ENCODE measurements at places on chromosomes 5 and 9.

GRCh38 chr9:2771087-2771486 is 53.8 kb downstream of the KCNV2 start:
- no peak for DNase-seq

- DNase-seq: no peak
Measured at GRCh38 chr9:92947268-92948037, at the start of gene FGD3. Gene FGD3 (plus strand): TSS chr9:92947523. CDS start chr9:92976257, 28,734 bp downstream.

GRCh38 chr5:176172246-176172645 is 66.0 kb upstream of the SIMC1 start:
- no peak for DNase-seq

GRCh38 chr5:3258050-3258449 is 337.6 kb upstream of the IRX1 start:
- DNase-seq: no peak

GRCh38 chr5:161507591-161507990 is 38.9 kb downstream of the GABRB2 start:
- peak; percentile 87 for DNase-seq

DNA sequence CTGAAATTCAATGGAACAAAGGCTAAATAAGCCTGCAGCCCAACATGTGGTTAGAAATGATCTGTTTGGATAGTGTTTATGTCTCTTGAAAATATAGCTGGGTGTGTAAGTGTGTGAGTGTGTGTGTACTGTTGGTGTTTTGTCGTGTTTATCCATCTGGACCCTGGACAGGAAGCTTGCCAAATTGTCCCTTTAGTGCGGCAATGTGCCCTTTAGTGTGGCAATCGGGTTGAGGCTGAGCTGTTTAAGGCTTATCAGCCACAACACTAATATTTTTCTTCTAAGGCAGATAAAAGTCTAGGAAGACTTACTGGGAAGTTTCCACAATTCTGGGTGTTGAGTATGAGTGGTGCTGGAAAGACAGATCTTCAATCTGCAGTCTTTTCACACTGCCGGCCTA is 180.2 kb downstream of the YTHDC2 start:
- no peak for DNase-seq

DNA sequence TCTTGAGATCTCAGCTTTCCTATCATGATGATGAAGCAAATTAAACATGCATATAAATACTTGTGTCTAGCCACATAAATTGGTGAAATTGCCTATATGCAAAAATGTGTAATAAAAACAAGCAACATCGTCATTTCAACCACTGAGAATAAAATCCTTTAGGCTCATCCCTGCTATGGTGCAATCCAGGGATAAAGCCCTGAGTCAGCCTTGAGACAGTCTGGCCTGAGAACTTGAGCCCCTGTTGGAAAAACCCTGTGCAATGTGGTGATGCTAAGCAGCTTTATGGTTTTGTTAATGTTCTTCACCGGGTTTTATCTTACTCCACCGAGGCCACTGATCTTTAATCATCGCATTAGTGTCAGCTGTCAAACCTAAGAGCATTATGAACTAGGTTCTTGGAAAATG is 170.5 kb downstream of the DCP2 start:
- no peak for DNase-seq

- DNase-seq: peak; percentile 32
Measured at GRCh38 chr9:71518045-71518827, 250.1 kb downstream of the CEMIP2 start.

GRCh38 chr5:38189081-38189504 is 69.3 kb upstream of the EGFLAM start:
- DNase-seq: no peak

DNA sequence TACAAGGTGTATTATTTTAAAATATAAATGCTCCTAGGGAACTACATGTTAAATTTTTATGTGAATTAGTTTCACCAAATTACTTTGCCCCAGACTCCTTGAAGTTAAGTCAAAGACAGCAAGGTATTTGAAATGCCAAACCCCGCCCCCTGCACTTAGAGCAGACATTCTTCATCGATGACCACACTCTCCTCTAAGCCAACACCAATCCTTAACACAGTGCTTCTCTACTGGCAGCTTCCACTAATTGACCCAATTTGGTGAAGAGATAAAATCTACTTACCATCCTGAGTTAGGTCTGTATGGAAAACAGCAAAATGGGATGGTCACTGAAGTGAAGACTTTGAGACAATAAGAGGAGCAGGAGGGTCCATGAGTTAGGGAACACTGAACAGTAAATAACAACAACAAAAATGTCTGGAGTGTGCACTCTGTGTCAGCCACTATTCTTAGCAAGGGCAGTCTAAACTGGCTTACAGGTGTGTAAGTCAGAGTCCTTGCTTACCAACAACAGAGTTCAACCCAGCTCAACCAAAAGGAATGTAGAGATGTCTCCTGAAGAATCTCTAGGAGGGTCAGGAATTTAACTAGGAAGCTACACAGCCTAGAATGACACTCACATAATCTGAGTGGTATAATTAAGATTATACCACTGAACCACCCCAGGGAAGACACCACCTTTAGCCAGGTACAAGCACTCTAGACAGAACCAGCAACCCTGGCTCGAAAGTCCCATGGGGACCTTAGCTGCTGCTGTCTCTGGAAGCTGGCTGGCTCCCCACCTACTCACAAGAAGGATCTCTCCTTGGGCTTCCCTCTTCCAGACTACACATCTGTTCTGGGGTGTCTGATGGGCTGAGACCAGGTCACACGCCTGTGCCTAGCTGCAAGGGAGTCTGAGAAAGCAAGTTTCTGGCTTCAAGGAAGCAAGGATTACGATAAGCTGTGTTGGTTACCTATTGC is 8.8 kb upstream of the UBE2QL1 start:
- no peak for DNase-seq

DNA sequence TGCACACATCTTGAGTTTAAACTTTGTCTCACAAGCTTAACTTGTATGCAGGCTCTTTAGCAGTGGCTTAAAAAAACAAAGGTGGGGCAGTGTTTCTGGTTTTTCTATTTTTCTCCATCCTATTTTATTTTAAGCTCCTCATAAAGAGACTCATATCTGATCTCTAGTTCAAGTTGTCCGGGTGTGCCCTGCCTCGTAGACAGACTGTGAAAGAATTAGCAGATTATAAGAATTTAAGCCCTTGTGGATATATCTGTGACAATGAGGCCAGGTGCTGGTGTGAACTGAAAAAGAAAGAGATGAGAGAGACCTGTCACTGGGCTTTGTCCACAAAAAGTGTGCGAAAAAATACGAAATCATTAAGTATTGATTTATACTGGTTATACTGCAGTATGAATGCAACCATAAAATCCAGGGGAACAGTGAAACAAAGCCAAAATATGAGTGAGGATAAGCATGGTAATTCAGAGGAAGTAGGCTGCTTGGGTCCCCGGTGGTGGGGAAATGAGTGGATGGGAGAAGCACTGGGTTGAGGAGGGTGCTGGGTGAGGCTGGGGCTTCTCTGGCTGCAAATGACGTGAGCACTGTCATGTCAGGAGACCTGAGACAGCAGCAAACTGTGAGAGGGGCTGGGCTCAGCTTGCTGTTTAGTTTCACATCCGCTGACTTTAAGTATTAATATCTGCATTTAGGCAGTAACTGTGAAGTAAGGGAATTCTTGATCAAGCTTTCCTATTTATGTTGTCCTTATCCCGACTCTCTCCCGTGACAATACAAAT is 179.7 kb upstream of the ANKRD55 start:
- DNase-seq: no peak

DNA sequence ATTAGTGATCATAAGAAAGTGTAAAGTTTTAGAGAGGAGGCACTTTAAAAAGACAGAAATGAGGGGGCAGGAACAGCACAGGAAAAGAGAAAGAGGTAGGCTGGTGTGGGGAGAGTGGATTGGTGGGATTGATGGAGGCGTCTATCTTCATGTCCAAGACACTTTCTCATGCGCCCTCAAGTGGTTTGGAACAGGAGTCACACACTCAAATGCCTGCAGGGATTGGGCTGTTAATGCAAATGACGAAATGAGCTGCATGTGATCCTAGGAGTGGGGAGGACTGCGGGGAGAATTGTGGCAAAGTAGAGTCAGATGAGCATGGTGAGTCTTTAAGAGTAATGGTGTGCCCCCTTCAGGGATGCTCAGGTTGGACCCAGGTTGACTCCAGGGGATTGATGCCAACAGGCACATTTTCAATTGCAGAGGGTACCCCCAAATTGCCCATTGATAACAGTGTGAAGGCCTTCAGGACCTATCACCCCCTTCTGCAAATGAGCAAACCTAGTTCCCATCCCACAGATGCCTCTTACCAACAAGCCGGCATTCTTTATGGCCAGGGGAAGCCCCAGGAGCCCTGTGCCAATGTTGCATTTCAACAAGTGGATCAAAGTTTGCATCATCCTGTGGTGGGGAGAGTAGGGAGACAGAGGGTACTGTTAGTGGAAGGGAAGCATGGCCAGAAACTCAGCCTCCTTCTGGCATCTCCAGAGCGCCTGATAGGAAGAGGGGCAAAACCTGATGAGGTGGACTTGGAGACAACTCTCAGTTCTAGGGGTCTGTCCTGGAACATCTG is 5.3 kb downstream of the SLC36A3 start:
- peak; percentile 85 for DNase-seq

DNA sequence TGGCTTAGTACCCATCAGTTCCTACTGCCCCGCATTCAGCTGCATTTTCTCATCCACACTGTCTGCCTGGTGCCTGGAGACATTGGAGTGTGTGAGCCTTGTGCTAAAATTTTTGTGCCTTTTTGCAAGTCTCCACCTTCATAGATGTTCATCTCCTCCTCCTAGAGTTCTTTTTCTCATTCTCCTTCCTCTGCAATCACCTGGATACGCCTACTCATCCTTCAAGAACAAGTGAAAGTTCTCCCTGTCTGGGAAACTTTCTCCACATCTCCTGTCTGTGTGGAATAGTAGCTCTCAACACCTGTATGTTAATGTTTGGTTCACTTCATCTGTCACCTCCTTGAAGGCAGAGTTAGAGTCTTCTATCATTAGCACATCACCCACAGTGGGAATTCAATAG is 125.7 kb upstream of the FBXL17 start:
- DNase-seq: no peak

DNA sequence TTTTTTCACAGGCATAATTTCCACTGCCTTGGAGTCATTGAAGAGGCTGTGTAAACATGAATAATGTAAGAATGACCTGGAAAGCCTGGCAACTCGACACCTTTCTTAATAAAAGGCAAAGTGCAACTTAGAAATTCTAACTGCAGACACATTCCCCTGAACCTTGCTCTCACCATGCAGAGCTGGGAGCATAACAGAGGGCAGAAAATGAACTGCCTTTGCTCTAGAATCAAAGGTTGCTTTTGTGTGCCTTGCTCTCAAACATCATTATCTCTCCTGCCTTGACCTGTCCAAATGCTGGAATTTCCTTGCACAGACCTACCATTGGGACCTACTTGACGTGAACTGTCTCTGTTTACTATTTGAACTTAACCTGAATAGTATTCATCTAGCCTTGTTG is 462.0 kb upstream of the ZNF462 start:
- DNase-seq: no peak

GRCh38 chr9:136411378-136411777 is 920 bp downstream of the PMPCA start:
- no peak for DNase-seq

DNA sequence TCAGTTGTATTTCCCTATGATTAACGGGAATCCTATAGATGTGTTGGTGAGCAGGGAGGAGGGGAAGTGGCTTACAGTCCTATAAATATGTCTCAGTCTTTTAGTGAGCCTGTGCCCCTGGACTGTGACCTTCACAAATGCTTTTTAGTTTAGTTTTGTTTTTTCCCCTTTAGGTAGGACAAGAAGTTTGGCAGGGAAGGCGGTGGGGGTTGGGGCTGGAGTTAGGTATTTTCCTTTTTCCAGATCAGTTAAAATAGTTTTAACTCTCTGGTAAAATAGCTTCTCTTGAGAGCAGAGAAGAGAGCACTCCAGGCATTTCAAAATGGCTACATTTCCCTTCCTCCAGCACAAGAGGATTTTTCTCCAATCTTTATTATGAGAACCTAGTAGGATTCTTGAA is 272.1 kb downstream of the SPATA31D1 start:
- no peak for DNase-seq

DNA sequence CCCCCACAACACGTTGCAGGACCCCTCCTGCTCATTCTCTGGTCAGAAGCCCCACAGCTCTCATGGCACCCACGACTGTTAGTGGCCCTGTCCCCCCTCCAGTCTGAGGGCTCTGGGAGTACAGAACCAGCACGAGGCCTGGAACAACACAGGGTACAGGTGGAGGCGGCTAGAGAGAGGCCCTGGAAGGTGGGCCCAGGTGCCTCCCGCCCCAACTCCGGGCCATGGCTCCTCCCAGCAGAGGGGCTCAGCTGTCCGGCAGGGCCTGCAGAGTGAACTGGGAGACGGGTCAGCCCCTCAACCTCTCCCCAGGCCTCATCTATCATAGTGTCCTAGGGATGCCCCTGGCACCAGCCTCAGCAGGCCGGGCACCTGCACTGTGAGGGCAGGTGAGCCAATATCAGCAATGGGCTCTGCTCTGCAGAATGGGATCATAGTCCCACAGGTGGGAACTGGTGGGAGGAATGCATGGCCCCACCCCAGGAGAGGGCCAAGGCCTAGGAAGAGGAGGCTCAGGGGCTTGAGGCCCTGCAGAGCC is 58.6 kb downstream of the BARX1 start:
- no peak for DNase-seq

DNA sequence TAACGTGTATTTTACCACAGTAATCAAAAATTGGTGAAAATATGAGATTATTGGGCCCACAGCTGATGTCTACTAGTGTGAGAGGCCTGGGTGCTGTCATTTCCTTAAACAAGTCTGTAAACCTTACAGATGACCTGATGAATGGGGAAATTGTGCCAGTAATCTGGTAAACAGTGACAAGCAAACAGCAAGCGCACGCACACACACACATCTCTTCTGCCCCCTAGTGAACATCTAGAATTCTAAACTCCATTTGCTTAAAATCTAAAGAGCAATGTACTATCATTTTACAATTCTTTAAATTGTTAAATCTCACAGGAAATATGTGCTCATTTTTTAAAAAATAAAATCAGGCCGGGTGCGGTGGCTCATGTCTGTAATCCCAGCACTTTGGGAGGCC is 7.5 kb upstream of the RAPGEF1 start:
- peak; percentile 78 for DNase-seq

GRCh38 chr9:138117101-138117750 is 239.6 kb downstream of the CACNA1B start:
- no peak for DNase-seq

DNA sequence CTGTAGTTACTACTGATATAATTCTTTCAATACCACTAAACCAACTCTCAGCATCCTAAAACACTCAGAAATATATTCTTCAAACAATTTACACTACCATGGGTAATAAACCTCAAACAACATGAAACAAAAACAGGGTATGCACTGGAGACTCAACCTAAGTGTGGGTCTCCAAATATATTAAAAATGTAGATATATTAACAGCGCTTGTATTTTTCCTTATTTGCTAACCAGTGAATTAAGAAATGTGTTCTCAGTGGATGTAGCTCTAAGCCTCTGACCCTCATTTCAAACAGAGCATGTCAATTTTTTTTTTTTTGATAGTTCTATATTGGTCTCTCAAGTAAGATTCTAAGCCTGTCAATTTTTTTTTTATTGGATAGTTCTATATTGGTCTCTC is 778.5 kb upstream of the CDH10 start:
- no peak for DNase-seq

- DNase-seq: no peak
Measured at GRCh38 chr9:14218253-14218652, 95.7 kb downstream of the NFIB start.
